ENCODE measurements at places on chromosomes 3 and 15.

DNA sequence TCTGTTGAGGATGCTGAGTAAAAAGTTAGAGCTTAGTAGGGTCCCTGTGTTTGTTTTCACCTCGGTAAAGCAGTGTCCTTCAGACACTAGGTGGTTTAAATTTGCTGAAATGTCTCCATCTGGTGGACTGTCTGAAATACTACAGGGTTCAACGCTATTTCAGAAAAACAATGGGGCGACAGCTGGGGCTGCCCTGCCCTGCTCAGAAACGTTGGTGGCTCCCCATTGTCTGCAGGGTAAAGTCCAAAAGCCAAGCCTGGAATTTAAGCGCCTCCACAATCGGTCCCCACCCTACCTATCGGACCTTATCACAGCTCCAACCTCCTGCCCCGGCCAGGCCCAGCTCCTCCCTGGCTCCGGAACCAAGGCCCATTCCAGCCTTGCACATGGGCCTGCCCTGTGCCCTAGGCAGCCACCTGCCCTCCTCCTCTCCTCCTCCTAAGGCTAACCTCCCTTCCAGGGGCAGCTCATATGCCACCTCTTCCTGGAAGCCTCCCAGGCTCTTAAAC is 4.3 kb upstream of the TSEN2 start:
- no peak for DNase-seq

GRCh38 chr15:66085128-66085527 is 168.4 kb downstream of the MEGF11 start:
- DNase-seq, result no peak

- DNase-seq, result no peak
Observed at GRCh38 chr3:123047062-123047319, 19.4 kb upstream of the SEMA5B start.

DNA sequence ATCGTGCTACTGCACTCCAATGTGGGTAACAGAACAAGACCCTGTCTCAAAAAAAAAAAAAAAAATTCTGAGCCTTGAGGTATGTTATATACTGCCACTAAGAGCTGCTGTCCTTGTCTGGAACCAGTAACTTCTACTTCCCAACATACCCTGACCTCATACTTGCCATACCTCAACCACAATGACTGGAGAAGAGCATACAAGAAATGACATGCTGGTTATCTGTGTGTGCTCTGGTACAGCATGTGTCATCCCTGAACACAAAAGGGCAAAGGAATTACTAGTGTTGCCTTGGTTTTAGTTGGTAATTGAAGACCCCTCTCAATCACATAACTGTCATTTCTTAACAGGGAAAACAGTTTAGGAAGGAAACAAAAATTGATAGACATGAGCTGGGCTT is 54.5 kb downstream of the MRPS25 start:
- DNase-seq, result peak; percentile 13

- DNase-seq, result no peak
Observed at GRCh38 chr3:8489278-8489792, 12.3 kb upstream of the LMCD1 start.

- DNase-seq, result no peak
Observed at GRCh38 chr3:139117136-139117675, 72.5 kb upstream of the PRR23C start.

DNA sequence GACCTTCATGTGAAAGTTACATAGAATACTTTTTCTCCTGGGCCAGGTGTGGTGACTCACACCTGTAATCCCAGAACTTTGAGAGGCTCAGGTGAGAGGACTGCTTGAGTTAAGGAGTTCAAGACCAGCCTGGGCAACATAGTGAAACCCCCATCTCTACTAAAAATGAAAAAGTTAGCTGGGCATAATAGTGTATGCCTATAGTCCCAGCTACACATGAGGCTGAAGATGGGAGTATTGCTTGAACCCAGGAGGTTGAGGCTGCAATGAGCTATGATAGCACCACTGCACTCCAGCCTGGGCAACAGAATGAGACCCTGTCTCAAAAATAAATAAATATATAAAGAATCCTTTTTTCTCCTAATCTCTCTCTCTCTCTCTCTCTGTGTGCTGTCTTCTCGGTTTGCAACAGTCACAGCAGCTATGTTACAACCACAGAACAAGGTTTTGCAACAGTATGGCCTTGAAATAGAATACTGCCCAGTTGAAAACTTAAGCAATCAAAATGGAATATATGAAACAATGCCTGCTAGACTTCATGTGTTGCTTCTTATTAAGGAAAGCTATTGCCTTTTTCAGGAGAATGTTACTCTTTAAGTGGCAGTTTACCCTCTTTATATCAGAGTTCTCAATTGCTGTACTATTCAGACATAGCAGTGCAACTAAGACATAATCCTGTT is 12.3 kb upstream of the DENND4A start:
- no peak for DNase-seq

DNA sequence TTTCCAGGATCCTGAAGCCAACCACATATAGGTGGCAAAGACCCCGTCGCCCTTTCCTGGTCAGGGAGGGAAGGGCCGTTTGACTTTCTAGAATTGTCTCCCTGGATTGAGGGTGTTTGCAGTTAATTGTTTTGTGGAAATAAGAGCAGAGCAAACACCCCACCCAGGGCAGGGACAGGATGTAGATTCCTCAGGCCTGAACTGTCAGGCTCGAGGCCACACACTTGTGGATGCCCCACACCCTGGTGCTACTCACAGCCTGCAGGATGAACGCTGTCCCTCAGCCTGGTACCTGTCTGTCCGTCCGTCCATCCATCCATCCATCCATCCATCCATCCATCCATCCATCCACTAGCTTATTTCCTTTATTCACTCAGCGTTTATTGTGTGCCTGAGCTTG is 29.9 kb upstream of the FLNB start:
- no peak for DNase-seq

DNA sequence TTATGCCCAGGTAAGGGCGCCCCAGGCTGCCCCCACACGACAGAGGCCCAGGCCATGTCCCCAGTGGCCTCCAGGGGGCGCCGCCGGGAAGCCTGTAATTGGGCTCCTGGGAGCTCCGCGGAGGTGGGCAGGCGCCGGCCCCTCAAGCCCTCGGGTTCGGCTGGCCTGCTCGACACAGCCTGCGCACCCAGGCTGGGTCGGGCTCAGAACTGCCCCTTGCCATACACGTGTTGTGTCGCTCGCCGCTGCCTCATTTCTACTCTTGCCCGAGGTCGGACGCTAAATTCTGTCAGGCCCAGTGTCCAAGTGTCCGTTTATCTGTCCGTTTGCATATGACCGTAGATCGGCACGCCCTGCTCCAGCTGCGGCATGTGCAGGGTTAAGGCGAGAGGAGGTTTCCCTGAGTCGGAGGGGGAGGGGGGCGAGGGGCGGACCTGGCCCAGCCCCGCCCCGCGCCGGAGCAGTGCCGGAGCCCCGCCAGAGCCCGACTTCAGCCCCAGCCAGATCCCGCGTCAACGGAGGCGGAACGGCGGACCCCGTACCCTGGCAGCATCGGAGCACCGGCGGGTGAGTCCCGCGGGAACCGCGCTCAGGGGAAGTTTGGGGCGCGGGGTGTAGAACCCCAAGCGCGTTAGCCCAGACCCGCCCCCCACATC is at the start of gene KLHDC8B:
TSS of gene KLHDC8B (plus strand) at position 480 of the 656 bp plus-strand sequence. CDS start 1,172 bp downstream, outside the sequence.
- DNase-seq, result peak; percentile 75

GRCh38 chr3:131543714-131544113 is 40.9 kb upstream of the MRPL3 start:
- no peak for DNase-seq

DNA sequence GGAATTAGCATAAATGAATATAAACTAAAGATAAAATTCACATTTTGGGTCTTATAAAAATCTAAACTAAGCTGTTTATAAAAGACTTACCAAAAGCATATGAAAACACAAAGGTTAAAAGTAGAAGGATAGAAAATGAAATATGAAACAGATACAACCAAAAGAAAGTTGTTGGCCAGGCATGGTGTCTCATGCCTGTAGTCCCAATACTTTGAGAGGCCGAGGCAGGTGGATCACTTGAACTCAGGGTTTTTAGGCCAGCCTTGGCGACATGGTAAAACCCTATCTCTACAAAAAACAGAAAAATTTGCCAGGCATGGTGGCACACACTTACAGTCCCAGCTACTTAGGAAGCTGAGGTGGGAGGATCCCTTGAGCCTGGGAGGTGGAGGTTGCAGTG is 51.0 kb downstream of the CPA3 start:
- no peak for DNase-seq

- DNase-seq, result no peak
Observed at GRCh38 chr3:184656458-184656828, 55.4 kb downstream of the MAGEF1 start.

GRCh38 chr3:183591881-183592521 is 36.5 kb upstream of the KLHL6 start:
- no peak for DNase-seq

GRCh38 chr15:62365795-62366442 is 200.8 kb upstream of the C2CD4B start:
- DNase-seq, result no peak

- no peak for DNase-seq
Observed at GRCh38 chr3:127184870-127185216, 8.1 kb upstream of the PRR23E start.

GRCh38 chr15:58761010-58761388 is 10.1 kb upstream of the MINDY2 start:
- DNase-seq, result no peak

GRCh38 chr3:180359953-180360279 is 242.0 kb upstream of the TTC14 start:
- DNase-seq, result no peak

- DNase-seq, result no peak
Observed at GRCh38 chr3:26614006-26614685, 8.4 kb upstream of the LRRC3B start.

DNA sequence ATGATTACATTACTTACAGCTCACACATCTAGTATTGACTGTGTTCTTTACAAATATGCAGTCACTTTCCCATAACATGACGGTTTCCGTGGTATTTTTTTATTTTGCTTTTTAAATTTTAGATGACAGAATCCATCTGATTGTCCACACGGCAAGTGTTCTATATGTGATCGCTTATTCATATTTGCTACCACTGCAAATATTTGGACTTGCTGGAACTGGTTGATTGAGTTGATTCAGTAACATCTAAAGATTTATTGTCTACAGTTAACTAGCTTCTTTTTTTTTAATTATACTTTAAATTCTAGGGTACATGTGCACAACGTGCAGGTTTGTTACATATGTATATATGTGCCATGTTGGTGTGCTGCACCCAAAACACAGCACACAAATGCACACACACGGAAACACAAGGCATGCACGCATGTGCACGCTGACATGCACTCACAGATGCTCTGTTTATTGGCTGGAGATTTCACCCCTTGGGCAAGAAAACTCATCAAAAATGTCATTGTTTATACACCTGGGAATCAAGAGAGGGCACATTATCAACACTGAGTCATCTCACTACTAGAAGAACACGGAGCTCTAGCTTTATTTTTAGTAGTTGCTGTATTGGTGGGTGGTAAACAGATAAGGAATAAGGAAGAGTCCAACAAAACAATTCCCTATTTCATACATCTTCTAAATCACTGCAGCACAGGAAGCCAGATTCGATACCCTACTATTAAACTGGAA is 16.4 kb downstream of the ARRDC4 start:
- DNase-seq, result no peak

All from T-helper 2 cell (primary cell).